Cerebellar nuclear complex (tissue), 1 donor: ENCODE measurements at places on chromosomes 16 and 17.

DNA sequence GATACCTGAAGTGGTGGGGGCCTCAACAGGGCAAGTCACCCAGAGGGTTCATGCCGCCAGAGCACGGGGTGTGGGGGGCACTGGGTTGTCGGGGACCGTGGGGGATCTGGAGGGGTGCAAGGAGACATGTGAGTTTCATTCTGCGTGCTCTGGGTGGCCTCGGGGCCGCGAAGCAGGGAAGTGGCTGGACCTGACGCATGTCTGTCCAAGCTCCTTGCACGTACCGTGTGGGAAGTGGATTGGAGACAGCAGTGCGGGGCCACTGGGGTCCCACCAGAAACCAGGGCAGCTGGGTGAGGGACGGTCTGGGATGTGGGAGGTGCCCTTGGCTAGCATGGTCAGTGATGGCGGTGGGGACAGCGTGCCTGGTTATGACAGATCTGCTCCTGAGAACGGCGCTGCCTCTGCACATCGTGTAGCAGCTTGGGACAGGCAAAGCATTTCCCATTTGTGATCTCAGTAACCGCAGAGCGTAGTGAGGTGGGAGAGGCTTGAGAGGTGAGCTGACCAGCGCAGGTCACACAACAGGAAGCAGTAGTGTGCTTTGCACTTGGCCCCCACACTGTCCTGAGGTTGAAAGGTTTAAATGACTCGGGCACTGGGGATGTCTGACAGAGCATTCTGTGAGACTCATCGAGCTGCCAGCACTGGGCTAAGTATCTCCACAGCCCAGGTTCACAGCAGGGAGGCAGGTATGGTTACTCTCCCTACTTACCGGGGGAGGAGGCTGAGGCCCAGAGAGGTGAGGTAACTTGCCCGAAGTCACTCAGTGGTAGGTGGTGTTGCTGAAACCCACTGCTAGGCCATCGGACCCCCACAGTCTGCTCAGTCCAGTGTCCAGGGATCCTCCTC, 114.4 kb downstream of the SOCS1 start:
- DNase-seq, result no peak

DNA sequence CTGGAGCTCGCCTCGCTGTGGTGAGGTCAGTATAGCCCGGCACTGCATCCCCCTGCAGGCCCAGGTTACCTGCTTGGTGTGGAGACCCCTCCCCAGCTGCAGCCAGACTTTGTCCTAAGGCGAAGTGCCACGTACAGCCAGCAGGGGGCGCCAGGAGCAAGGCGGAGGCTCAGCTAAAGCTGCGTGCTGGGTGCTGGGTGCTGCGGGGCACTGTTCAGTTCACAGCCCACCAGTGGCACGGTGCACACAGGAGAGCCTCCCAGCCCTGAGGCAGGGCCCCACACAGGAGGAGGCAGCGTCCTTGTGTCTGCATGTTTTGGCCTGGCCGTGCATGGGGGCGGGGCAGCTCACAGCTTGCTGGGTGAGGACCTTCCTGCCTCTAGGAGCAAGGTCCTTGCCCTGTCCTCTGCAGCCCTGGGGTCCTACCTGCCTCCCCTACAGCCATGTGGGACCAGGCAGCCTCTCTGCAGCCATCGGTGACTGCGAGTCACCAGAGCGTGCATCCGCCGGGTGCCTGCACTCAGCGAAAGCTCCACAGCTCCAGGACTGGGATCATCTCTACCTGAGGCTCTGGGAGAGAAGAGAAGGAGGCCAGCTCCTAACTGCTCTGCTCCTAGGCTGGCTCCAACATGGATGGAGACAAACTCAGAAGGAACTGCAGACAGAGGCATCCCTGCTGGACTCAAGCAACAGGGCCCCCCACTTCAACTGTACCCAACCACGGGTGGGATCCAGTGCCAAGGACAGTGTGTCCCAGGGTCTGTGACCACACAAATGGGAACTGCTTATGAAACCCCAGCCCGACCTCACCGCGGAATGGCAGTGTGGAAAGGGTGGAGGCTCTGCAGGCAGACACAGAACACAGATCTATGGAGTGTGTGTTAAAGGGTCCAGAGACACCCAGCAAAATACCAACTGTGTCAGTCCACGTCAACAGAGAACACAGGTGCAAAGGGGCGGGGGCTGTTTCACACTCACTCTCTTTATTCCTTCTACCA, 19.0 kb downstream of the SLC7A5 start:
- DNase-seq, result no peak

DNA sequence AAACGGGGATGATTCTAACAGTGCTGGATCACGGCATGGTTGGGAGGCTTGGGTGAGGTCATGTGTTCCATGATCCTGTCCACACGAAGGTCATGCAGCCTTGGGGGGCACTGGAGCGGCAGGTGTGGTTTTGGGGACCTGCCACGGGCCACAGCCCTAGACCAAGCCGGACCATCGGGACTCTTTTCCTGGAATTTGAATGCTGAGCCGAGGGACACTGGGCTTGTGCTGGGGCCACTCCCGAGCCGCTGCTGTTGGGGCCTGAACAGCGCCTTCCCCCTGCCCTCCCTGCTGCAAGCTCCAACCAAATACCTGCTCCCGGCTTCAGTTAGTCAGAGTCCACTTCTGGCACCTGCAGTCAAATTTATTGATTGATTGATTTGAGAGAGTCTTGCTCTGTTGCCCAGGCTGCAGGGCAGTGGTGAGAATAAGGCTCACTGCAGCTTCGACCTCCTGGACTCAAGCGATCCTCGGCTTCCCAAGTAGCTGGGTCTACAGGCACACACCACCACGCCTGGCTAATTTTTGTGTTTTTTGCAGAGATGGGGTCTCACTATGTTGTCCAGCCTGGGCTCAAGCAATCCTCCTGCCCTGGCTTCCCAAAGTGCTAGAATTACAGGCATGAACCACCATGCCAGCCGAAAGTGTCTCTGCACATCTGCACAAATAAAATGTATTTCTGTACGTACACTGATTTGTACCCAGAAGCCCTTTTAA, 37.2 kb upstream of the SLC38A10 start:
- no peak for DNase-seq

DNA sequence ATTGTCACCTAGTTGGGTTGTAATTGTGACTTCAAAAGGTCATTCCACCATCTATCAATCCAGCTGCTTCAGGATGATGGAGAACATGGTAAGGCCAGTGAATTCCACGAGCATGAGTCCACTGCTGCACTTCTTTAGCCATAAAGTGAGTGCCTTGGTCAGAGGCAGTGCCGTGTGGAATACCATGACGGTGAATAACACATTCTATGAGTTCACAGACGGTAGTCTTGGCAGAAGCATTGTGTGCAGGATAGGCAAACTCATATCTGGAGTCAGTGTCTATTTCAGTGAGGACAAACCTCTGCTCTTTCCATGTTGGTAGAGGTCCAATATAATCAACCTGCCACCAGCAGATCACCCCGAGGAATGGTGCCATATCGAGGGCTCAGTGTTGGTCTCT, 650.9 kb downstream of the KCNJ2 start:
- DNase-seq, result no peak

DNA sequence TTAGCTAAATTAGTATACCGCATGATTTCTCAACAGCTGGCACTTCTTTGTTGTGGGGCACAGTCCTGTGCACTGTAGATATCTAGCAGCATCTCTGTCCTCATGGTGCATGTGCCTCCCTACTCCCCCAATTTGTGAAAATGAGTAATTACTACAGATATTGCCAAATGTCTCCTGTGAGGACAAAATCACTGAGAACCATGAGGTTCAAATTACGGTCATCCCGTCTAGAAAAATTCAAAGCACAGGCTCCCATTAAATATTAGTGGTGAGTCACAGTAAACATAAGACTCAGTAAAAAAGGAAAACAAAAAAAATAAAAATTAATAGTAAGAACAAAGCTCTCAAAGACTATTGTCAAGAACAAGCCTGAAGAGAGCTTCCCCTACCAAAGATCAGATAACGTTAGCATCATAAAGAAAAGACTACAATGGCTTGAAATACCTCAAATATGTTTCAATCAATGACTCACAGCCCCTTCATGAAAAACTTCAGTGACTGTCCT, 57.8 kb downstream of the STH start:
- no peak for DNase-seq

- no peak for DNase-seq
Observed at GRCh38 chr16:13231365-13231764, 330.0 kb downstream of the SHISA9 start.

DNA sequence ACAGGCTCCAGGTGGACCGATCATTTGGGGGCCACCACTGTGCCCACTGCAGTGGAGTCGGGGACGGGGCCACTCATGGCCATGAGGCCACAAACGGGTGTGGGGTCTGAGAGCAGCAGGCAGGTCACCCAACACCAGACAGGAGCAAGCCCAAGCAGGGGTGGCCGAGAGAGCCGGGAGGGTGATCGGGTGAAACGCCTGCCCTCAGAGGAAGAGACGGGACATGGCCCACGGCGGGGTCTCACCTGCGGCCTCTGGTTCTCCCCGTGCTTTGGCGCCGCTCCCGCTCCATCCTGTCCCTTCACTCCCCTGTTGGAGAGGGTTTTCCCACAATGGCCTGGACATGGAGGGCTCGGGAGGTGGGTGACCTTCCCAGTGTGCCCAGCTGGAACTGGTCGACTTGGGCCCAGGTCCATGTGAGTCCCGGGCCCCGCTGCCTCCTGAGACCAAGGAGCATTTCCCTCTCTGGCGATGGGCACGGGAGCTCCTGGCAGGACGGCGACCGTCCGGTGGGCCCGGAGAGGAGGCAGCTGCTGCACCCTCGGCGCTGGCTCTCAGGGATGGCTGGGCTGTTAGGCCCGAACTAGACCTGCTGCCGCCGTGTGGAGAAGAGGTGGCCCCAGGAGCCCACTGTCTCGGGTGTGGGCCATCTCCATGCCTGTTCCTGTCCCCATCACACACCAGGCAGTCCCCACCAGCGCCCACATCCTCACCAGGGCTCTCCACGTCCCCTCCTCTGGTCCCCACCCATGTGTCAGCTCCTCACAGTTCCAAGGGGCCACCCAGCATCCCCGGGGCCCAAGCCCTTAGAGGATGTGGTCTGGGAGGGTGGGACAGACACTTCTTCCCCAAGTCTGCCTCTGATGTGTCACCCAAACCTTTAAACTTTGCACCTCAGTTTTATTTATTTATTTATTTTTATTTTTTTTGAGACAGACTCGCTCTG, 13.4 kb upstream of the BAHCC1 start:
- no peak for DNase-seq

GRCh38 chr17:65066901-65067300, 10.4 kb upstream of the GNA13 start:
- no peak for DNase-seq

DNA sequence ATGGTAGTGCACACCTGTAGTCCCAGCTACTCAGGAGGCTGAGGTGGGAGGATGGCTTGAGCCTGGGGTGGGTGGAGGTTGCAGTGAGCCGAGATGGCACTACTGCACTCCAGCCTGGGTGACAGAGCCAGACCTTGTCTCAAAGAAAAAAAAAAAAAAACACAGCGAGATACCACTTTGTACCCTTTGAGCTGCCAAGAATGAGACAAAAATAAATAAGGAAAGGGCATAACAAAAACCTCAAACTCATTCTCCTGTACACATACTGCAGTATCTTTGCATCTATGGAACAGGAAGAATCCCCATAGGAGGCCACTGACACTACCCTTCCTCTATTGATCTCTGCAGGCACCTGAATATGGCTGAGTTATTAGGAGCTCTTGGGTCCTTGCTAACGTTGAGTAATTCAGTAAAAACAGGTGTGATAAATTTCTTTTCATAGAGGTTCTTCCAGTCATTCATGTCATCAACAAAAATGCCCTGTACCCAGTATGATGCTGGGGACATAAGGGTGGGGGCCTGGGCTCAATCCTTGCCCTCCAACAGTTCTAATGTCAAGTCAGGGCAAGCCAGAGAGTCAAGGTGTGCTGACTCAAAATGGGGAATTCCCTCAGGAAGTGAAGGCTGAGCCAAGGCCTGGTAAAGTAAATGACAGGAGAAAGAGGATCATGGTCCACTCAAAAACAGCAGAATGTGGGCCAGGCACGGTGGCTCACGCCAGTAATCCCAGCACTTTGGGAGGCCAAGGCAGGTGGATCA, 26.9 kb downstream of the RANBP10 start:
- DNase-seq, result no peak

DNA sequence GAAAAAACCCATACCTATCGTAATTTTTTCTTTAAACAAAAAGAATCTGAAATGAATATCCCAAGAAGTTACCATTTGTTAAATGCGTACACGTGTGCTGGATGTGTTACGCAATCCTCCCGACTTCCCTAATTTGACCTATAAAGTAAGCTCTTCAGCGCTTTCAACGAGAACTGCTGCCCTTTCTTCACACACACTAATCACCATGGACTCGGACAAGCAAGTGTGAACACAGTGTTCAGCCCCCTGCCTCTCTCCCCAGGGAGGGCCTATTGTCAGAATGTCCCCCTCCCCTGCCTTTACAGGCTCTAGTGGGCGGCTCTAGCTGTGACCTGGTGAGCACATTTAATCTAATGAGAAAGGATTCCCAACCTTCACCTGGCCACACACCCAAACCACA, 216.1 kb downstream of the CEP112 start:
- no peak for DNase-seq

DNA sequence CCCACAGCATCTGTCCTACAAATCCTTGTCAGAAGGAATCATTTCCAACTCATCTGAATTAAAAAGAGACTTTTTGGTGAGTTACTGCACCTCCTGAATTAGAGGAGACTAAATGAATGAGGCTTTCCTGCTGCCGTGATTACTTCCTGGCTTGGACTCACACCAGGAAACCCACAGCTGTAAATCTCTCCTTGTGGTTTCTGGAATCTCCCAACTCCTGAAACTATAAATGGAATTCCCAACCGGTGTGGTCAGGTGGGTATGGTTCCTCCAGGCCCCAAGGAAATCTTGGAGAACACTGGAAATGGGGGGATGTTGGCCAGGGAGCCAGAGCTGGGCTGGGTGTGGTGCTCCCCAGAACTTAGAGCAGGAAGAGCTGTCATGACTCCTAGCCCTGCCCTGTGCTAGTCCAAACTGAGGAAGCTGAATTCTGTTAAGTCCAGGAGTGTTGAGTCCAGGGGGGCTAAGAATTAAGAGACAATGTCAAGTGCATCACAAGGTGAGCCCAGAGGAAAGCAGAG, 216.4 kb downstream of the GSG1L start:
- no peak for DNase-seq

DNA sequence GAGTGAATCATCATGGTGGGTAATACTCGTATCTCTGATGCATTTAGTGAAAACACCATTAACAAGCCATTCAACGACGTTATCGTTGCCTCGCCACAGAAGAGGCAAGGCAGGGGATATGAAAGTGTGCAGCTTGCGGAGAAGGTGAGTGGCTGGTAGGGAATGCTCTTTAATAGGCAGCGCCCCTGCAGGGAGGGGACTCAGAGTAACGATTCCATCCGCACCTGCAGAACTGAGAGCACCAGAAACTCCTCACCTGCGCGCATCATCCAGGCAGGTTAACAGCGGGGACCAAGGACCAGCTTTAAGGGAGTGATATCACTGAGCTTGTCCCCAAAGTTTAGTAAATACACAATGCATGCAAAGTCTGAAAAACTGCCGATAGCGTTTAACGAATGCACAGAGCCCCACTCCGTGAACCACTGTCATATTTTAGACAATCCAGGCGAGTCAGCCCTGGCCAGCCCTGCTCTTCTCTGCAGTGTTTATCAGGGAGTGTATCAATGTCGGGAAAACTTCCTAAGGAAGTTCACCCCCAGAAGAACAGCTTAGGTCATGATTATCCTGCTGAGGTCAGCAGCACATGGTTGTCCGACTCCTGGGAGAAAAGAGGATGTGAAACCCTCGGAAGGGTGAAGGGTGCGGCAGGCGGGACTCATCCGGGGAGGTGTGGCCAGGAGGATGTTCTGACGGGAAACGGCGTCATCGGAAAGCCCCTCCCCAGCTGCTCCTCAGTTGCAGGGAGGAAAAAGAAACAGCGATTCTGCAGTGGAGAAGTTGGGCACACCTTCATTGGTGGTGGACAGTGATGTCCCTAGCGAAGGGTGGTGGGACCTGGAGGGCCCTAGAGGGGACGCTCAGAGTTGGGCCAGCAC, 68.5 kb upstream of the DNAH17 start:
- no peak for DNase-seq
